ENCODE measurements at places on chromosomes 7 and 10.

DNA sequence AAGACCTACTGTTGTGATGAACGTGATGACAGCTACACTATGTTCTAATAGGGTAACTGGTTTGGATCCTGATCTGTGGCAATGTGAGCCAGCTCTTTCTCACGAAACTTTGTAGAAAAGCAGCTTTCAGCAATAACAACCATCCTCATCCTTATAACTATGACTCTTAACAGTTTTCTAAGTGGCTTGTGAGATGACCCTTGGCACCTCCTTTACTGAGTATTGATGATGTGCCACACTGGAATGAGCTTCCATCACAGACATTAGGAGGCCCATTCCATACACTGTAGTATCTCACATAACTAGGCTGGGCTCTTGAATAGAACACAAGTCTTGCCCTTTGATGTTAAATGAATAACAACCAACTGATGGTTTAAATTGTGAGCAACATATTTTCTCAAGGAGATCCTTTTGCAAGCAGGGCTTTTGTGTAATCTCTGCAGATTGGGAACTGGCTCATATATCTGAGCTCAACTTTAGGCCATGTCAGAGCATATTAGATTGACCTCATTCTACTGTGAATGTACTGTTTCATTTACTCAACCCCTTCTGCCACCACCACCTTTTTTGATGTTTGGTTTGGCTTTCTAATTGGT, 46.4 kb downstream of the MYPN start:
- DNase-seq = no peak

- no peak for DNase-seq
These were observed 68.4 kb upstream of the SRRM3 start for GRCh38 chr7:76133164-76133775.

GRCh38 chr10:72318418-72319262, 36.1 kb downstream of the DNAJB12 start:
- DNase-seq = no peak

DNA sequence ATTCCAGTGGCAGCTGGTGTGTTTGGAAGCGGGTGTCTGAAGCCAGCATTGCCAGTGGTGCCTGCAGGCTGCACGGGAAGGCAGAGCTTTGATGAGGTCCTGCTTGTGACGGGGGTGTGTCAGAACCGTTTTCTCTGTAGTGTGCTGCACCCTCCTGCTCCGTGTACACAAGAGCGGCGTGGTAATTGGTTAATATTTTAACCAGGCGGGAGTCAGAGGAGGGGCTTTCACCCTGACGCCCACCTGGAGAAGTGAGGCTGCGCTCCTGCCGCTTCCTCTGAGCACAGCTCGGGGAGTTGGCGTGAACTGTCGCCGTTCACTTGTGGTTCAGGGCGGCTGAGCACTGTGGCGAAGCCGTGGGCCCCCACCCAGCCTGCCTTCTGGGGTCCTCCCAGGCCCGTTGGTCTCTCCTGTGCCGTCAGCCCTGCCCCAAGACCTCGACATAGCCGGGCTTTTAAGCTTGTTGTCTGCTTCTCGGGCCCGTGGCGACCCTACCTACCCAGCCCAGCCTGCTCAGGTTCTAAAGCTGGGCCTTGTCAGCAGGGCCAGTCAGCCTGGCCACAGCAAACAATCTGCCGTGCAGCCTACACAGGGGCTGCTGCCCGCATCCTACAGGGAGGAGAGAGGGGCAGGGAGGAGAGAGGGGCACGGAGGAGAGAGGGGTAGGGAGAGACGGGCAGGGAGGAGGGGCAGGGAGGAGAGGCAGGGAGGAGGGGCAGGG, 11.6 kb downstream of the NKX6-2 start:
- no peak for DNase-seq

GRCh38 chr10:65720901-65721300, 1204.9 kb upstream of the LRRTM3 start:
- DNase-seq = no peak

DNA sequence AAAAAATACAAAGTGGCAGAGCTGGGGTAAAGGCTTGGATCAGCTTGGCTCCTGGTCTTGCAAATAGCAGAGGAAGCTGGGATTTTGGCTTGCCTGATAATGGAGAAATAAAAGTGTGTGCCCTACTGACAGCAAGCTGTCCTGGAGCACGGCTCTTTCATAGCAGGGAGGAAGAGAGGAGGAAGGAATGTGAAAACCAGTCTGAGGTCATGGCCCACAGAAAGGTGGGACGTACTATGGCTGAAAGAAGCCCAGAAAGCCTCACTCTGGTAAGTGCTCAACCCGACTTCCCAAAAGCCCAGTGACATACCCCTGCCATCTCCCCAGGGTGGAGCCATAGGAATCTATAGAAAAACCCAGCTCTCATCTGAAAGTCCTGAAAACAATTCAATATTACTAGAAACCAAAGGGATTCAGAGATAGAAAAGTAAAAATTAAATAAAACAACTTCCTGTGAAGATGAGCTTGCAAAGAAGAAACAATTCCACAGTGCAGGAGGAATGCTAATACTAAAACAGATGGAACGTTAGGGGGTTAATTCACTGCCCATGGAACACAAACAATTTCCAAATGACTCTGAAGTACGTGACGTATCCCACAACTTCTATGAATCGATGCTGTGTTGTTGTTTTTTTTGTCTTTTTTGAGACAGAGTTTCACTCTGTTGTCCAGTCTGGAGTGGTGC, 246.7 kb upstream of the PTN start:
- DNase-seq = no peak

GRCh38 chr10:33807531-33808359, 473.3 kb upstream of the NRP1 start:
- DNase-seq = no peak

- no peak for DNase-seq
These were observed 67.8 kb downstream of the TMEM26 start for GRCh38 chr10:61385231-61386001.

DNA sequence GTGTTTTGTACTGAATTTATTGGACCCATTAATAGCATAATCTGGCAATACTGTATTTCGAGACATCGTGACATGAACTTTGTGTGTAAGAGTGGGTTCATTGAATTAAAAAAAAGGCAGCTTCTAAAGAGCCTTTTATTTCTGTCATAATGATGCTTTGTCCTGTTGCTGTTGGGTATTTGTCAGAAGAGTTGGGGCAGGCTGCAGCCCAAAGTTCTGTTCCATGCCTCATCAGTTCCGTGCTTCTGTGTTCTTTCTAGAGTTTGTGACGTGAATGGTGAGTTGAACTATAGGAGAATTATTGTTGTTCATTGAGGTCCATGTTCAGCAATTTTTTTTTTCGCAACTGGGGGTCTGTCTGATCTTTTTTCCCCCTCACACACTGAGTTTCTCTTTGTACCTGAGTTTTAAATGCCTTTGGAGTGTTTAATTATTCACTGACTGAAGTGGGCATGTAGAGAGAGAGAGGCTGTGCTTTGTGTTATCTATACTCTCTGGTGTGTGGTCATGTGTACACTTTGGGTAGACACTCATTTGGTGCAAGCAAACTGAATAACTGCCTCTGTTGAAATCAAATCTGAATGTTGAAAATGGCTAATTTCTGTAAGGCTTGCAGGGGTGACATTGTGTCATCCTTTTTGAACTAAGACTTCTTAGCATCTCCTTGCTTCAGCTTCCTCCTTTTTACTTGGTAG, 69.8 kb downstream of the ADD3 start:
- DNase-seq = no peak

GRCh38 chr10:71690094-71690720, 29.4 kb downstream of the C10orf105 start:
- DNase-seq = no peak

DNA sequence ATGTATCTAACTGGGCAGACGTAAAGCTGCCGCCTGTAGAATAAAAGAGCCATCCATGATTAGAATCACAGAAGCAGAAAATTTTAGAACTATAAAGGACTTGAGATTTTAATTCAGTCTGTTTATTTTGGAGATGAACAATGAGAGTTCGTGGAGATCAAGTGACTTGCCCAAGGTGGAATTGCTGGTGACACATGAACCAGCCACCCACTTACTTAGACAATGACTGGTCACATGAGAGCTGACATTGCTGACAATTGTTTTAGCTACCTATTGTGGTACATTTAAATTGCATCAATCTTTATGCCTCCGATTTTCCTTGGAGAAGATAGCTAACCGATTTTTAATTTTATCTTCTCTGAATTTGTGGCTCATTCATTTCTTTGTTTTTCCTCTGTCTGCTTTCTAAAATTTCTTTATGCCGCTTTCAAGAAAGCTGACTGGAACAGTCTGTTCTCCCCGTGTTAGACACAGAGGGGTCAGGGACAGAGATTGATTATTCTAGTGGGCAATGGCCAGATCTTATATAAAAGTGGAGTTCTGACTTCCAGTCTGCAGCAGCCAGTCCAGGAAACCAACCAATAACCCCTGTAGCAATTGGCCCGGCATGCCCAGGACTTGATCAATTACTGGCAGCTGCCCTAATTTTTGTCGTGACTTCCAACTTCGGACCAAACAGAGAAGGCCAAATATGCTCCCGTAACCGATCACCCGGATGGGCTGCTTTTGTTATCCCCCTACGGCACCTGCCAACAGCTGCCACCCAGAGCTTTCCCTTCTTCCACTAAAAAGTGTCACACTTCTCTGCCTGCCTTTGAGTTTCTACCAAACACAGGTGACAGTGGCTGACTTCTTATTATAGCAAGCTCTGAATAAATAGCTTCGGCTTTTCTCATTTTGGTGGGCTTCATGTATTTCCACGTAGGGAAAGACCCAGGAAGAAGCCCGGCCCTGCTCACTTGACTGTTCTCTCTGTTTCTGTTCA, 241.6 kb downstream of the CAMK1D start:
- DNase-seq = no peak

DNA sequence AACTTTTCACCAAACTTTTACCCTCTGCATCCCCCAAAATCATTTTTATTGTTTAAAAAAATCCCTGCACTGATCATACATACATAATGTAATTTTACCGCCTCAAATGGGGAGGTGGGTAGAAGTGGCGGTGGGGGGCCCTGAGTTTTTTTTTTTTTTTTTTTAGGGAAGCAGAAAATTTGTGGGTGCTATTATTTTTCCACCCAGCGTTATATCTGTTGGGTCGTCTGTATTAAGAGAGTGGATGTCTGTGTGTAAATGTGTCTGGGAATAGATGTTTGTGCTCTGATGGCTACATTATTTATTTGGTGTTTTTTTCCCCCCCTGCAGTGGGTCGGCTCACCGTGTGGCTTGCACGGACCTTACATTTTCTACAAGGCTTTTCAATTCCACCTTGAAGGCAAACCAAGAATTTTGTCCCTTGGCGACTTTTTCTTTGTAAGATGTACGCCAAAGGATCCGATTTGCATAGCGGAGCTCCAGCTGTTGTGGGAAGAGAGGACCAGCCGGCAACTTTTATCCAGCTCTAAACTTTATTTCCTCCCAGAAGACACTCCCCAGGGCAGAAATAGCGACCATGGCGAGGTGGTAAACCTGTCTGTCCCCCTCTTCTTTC, 438 bp downstream of the ARID5B start:
- DNase-seq = no peak

GRCh38 chr7:50620433-50620832, 55.2 kb upstream of the DDC start:
- DNase-seq = no peak

DNA sequence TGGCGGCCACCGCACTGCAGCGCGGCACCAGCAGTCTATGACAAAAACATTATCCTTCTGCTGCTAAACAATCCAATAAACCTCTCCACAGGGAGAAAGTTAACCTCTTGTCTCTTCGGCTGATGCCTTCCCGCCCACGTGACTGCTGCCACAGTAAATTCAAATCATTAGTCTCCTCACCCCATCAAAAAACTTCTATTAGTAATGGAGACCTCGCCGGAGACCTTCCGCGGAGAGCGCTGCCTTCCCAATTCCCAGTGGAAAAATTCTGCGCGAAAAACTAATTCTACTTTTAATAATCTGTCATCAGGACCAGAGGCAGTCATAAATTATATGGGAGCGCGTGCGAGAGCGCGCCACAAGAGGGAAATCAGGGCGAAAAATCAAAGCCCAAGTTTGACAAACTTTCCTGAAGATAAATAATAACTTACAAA, 90.0 kb upstream of the PAX2 start:
- no peak for DNase-seq

DNA sequence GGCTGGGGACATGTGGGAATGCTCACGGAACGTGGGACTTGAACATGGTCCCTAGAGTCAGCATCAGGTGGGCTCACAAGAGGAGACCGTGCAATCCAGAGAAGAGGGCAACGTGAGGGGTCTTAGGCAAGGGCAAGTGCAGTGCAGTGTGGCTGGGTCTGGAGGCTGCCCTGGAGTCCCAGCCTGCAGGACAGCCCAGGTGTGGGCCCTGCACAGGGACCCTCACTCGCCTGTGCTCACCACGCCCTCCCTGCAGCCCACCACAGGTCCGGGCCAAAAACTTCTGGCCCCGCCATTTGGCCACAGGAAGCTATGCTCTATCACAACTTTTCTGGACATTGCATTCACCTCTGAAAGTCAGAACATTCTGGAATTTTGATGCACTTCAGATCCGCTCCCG, 133.5 kb downstream of the PAXIP1 start:
- no peak for DNase-seq

DNA sequence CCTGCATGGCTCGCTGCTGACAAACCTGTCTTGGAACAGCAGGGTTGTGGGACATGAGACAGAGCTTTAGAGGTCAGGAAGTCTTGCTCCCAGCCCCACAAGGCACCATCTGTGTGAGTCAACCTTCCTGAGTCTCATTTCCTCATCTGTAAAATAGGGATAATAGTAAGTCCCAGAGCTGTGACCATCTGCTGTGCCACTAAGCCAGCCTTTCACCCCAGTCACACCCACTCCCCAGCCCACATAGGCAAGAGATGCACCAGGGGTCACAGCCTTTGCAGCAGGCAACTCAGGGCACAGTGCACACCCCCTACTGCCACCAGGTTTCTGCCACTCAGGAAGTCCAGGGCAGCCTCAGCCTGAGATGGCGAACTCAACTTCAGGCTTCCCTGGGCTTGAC, 29.4 kb upstream of the CDH23 start:
- DNase-seq = no peak

DNA sequence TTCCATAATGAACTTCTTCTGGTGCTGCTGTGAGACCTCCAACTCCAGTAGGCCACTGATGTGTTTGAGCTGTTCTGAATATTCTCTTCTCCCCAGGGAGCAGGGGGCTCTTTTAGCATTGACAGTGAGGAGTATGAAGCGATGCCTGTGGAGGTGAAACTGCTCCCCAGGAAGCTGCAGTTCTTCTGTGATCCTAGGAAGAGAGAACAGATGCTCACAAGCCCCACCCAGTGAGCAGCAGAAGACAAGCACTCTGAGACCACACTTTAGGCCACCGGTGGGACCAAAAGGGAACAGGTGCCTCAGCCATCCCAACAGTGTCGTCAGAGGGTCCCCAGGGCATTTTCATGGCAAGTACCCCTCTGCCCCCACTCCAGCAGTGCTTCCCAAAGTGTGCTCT, 49.3 kb downstream of the DENND11 start:
- no peak for DNase-seq

- DNase-seq = no peak
These were observed 50.4 kb downstream of the UNC5B start for GRCh38 chr10:71262817-71263216.

Measured in CD4-positive, alpha-beta T cell treated with Interleukin-2 at 100 ng/mL for 4 hours (primary cell).